ENCODE measurements at places on chromosomes 2 and 18. TPM values are rescaled to one million over a fixed set of nuclear protein-coding genes. Genes with fewer than 3 reads are reported as not detected.

Gene MEP1B
- not detected for total RNA-seq

Gene KIF5C
- total RNA-seq, result 53.0 TPM

Gene NMUR1
- total RNA-seq, result 0.52 TPM

Gene MERTK
- 6.1 TPM for total RNA-seq

Gene EHBP1
- total RNA-seq, result 51.5 TPM

Gene PRPF40A
- 257 TPM for total RNA-seq

Gene VWA3B
- total RNA-seq, result not detected

Gene TTN
- 0.53 TPM for total RNA-seq

GRCh38 chr2:158818511-158818910 is 23.4 kb downstream of the DAPL1 start:
- H3K4me3 ChIP-seq, result no peak overlapping the region
- peaks cover 20% of the 10 kb centered on the region for H3K4me1 ChIP-seq
- H3K27ac ChIP-seq, result no peak overlapping the region

GRCh38 chr2:240178564-240178963 is 38.1 kb upstream of the OTOS start:
- H3K27me3 ChIP-seq, result peaks cover 6% of the 10 kb centered on the region
- peaks cover 2% of the 10 kb centered on the region for H3K4me1 ChIP-seq
- H3K27ac ChIP-seq, result no peak overlapping the region
- H3K36me3 ChIP-seq, result no peaks in the 10 kb centered on the region
- no peak overlapping the region for H3K4me3 ChIP-seq
- DNase-seq, result no peak

DNA sequence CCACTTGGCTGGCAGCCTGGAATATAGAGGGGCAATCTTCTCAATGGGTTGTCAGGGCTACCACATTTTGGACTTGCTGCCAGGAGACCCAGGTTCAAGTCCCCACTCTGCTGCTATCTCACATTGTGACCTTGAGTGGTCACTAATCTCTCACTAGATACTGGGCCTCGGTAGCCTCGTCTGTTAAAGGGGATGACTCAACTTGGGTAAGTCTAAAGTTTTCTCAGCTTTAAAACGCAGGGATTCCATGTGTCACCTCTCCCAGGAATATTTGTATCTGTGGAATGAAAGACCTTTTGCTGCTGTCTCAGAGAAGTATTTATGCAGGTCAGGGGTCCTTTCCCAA is 86.3 kb downstream of the SEMA4F start:
- no peak for DNase-seq
- H3K36me3 ChIP-seq, result no peaks in the 10 kb centered on the region
- H3K27me3 ChIP-seq, result no peaks in the 10 kb centered on the region
- H3K4me1 ChIP-seq, result peaks cover 30% of the 10 kb centered on the region
- H3K4me3 ChIP-seq, result no peak overlapping the region
- H3K27ac ChIP-seq, result no peak overlapping the region

DNA sequence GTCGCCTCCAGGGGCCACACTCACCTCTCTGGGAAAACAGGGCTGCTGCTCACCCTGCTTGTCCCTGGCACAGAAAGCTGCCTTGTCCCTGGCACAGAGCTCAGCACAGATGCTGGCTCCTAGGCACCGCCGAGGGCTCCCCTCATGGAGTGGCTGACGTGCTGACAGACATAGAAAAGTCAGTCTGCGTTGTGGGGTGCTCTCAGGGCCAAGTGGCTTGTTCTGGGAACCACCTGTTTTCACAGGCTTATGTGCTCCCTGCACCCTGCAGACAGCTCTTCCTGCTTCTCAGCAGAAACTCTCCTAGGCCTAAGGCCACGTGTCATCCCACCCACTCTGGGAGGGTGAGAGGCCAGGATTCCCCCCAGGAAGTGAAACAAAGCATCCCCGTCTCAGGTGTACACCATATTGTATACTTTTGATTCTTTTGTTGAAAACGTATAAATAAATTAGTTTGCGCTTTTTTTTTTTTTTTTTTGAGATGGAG is 84.7 kb upstream of the TMEM200C start:
- H3K36me3 ChIP-seq, result no peaks in the 10 kb centered on the region
- no peak overlapping the region for H3K4me3 ChIP-seq
- peaks cover 9% of the 10 kb centered on the region for H3K4me1 ChIP-seq
- no peaks in the 10 kb centered on the region for H3K27me3 ChIP-seq

DNA sequence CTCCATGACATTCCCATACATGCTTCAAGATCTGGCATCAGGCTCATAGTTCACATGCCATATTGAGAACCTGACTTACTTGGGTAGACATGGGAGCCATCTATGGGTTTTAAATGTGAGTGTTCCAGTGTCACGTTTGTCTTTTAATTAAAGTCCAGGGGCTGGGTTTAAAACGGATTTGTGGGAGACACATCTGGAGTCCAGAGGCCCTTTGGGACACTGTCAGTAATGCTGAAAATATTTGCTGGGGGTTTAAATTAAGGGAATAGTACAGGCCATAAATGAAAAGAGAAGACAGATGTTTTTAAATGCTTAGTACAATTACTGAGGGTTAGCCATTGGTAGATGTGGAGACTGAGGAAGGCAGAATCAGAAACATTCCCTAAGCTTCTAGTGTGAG is 478.0 kb downstream of the PID1 start:
- no peak for DNase-seq
- no peaks in the 10 kb centered on the region for H3K4me1 ChIP-seq
- H3K36me3 ChIP-seq, result no peaks in the 10 kb centered on the region
- no peak overlapping the region for H3K27ac ChIP-seq
- H3K4me3 ChIP-seq, result no peak overlapping the region
- H3K27me3 ChIP-seq, result no peaks in the 10 kb centered on the region

GRCh38 chr18:79373736-79374135 is 22.0 kb upstream of the NFATC1 start:
- H3K4me3 ChIP-seq, result no peak overlapping the region
- H3K4me1 ChIP-seq, result no peaks in the 10 kb centered on the region
- no peaks in the 10 kb centered on the region for H3K36me3 ChIP-seq
- H3K27me3 ChIP-seq, result no peaks in the 10 kb centered on the region
- H3K27ac ChIP-seq, result no peak overlapping the region
- DNase-seq, result no peak

DNA sequence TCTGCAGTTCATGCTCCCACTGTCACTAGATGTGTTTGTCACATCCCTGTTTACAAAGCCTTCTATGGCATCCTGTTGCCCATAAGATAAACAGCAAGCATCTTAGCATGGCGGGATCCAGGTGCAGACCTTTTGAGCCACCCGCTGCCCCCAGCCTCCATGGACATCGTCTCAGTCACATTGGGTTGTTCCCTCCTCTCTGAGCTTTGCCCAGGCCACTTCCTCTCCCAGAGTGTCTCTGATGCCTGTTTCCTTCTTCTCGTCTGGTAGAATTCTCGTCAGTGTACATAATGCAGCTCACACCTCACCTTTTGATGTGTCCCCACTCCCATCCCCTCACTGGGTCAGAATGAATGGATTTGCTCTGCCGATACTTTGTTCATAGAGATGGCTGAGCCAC is 239.0 kb upstream of the APCDD1 start:
- no peak overlapping the region for H3K4me3 ChIP-seq
- H3K36me3 ChIP-seq, result no peaks in the 10 kb centered on the region
- H3K4me1 ChIP-seq, result no peaks in the 10 kb centered on the region
- DNase-seq, result no peak
- no peak overlapping the region for H3K27ac ChIP-seq

DNA sequence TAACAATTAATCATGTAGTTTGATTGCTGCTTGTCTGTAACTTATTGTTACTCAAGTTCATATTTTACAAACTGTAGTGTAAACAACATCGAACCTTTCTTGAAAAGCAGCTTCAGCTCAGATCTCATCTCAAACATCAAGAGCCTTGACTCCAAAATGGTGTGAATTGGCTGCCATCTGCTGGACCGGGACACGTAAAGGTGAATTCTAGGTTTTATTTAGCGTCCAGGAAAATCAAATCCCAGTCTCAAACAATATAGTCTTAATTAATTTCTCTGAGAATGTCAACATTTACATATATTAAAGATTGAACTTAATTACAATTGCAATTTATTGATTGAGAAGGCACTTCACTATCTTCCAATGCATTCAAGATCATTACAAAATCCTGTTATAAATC is 453.0 kb downstream of the GALR1 start:
- H3K4me1 ChIP-seq, result no peaks in the 10 kb centered on the region
- no peak overlapping the region for H3K27ac ChIP-seq
- H3K27me3 ChIP-seq, result no peaks in the 10 kb centered on the region
- H3K36me3 ChIP-seq, result no peaks in the 10 kb centered on the region
- DNase-seq, result peak; percentile 60

DNA sequence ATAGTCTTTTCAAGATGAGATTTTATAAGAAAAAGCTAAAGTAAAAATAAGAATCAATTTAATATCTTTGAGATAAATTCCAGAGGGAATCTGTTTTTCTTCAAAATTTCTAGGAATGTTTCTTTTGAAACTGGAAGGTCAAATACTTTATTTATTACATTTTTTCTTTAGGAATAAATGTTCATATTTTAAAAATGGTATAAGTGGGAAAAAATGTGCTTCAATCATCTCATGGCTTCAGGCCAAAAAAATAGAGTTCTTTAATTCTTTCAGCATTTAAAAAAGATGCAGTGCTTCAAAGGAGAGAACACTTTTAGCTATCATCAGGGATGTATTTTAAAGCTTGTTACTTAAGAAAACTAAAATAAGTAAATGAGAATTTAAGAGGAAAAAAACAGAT is 110.6 kb downstream of the NEB start:
- no peaks in the 10 kb centered on the region for H3K36me3 ChIP-seq
- H3K27ac ChIP-seq, result no peak overlapping the region
- no peak for DNase-seq
- H3K4me1 ChIP-seq, result no peaks in the 10 kb centered on the region
- H3K27me3 ChIP-seq, result no peaks in the 10 kb centered on the region

DNA sequence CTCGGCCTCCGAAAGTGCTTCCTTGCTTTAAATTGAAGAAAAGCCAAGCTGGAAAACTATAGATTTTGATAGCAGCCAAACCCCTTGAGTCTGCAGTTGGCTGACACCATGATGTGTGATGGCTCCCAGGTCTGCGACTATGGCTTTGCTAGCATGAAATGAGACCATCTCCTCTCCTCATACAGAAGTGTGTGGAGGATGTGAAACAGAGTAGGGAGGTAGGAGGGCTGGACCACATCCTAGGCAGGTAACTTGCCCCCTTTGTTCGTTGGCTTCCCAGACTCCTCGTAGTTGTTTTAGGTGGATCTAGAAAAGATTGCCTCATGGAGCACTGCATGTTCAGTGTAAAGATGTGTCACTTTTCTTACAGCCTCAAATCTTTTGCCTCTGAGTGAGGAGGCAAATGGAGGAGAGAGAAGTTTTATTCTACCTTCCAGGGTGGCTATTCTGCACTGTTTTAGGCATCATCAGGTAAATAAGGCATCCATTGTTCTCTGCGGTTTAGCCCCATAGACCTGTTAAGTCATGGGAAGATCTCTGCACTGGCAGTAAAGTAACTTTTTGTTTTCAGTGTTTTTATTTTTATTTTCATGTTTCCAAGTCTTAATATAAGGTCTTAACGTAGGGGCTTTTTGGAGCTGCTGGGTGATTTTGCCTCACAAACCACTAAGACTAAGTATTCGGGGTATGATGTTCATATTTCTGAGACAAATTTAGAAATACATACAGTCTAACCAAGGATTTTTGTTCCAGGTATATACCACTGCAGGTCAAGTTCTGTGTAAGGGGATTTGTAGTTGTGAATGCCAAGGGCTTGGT is 40.1 kb downstream of the MGAT5 start:
- no peak overlapping the region for H3K4me3 ChIP-seq
- H3K27ac ChIP-seq, result no peak overlapping the region
- H3K36me3 ChIP-seq, result no peaks in the 10 kb centered on the region
- no peak for DNase-seq
- no peaks in the 10 kb centered on the region for H3K27me3 ChIP-seq
- no peaks in the 10 kb centered on the region for H3K4me1 ChIP-seq

DNA sequence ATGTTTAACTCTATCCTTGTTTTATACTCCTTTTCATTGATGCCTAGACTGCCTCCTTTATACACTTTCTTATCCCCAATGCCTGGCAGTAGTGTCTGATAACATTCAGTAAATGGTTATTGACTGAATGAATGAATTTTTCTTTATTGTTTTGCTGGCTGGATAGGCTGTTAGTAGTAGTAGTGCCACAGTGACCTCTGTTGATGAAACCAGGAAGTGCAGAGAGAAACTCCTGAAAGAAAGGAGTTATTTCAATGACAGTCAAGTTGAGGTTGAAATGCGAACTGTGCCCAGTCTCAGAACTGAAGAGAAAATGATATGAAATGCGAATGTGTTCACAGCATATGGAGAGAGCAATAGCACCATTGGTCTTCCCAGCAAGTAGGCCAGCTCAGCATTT is 26.8 kb upstream of the SLC9A2 start:
- H3K4me1 ChIP-seq, result no peaks in the 10 kb centered on the region
- peak; percentile 19 for DNase-seq
- no peak overlapping the region for H3K27ac ChIP-seq

DNA sequence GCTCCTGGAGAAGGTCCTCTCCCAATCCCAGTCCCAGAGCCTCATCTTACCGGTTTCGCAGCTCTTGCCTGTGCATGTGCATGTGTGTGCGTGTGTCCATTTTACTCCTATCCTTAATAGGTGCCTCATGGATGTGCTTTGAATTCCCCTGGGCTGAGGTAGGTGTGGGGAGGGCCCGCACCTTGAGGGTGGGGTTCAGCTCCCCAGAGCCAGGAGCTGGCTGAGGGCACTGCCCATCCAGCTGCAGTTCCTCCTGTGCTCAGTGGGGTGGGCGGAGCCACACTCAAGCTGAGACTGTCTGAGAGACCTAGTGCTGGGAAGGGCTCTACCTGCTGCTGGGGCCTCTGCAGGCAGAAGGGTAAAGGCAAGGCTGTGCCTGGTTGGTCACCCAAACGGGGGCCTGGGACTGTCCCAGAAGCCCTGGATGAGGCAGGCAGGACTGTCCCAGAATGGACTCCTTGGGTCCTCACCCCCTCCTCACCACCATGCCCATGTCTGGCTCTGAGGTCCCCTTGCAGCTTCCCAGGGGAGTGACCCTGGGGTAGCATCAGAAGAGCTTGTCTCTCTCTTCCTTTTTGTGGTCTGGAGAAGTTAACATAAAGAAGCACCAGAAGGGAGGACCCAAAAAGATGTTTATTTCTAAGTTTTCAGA is 8.9 kb downstream of the GDF7 start:
- no peak overlapping the region for H3K4me3 ChIP-seq
- H3K4me1 ChIP-seq, result peaks cover 20% of the 10 kb centered on the region
- DNase-seq, result peak; percentile 51
- peaks cover 51% of the 10 kb centered on the region for H3K27me3 ChIP-seq
- no peaks in the 10 kb centered on the region for H3K36me3 ChIP-seq

- H3K27ac ChIP-seq, result no peak overlapping the region
- no peak overlapping the region for H3K4me3 ChIP-seq
These were observed 9.9 kb downstream of the NFE2L2 start for GRCh38 chr2:177254433-177255226.

DNA sequence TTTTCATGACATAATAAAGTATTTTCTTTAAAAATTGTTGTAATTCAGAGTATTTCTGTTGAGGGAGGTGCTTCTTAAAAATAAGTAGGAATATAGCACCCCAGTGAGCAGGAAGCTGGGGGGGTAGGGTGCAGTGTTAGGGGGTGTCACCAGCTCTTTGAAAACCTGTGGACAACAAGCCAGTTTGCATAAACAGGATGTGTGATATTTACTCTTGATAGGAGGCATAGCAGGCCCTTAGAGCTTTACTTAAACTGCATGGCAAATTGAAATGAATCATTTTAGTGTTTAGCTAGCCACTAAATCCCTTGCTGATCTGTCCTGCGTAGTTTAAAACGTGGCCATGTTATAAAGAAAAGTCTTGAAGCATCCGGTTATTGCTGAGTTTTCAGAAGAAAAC is 8.4 kb downstream of the TGIF1 start:
- H3K4me3 ChIP-seq, result no peak overlapping the region
- H3K27me3 ChIP-seq, result no peaks in the 10 kb centered on the region
- peaks cover 39% of the 10 kb centered on the region for H3K36me3 ChIP-seq
- peak overlapping the region; percentile 59 for H3K27ac ChIP-seq

All from neural progenitor cell (in vitro differentiated cells).